Epithelial cell of proximal tubule (primary cell): ENCODE measurements at places on chromosomes 5 and 9.
A peak's percentile ranks its signal among the peaks of the same experiment; 100 is the strongest.

- no peak for DNase-seq
Observed at GRCh38 chr9:15121630-15122029, 185.4 kb downstream of the TTC39B start.

GRCh38 chr5:109901628-109901981 is 211.9 kb downstream of the MAN2A1 start:
- DNase-seq, result no peak

DNA sequence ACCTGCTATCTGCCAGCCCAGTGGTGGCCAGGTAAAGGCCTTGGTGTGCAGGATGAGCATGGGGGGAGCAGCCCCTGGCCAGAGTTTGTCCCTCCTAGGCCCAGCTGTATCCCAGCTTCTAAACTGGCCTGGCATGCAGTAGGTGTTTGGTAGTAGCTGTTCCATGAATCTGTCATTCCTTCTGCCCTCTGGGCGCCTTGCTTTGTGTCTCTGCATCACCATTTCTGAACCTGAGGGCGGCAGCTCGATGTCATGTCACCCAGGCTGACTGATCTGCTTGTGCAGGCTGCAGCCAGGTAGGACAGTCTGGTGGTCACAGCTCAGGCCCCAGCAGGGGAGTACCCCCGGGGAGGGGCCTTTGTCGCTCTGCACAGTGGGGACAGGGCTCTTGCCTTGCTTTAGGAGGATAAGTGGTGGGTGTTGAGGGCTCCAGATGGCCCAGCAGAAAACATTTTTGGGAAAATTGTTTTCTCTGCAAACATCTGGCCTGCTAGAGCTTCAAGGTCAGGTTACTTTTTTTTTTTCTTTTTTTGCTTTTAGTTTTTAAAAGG is 4.6 kb upstream of the SUSD3 start:
- no peak for DNase-seq

DNA sequence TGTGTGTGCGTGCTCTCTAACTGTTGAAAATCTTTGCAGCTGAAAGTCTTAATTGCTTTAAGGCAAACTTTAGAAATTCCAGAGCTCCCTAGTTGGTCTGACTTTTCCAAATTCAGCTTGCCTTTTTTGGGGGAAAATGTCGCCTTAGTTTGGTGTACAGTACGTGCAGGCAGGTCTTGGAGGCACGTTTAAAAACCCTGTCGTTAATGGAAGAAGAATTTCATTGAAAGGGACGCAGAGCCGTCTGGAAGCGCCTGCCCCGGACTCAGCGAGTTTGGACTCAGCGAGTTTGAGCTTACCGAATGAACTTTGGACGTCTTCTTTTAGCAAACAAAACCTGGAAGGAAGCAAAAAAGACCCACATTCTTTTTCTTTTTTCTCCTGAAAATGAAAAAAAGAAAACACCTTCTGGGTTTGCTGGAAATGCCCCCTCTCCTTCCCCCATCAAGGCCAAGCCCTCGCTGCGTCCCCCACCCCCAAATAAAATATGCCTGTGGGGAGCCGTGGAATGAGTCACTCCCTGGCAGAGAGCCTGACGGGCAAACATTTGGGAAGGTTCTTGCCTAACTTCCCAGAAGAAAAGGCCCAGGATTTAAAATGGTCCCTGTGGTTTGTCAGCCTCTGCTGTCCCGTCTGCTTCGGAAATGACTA is 1.5 kb downstream of the NEK6 start:
- DNase-seq, result peak; percentile 43

DNA sequence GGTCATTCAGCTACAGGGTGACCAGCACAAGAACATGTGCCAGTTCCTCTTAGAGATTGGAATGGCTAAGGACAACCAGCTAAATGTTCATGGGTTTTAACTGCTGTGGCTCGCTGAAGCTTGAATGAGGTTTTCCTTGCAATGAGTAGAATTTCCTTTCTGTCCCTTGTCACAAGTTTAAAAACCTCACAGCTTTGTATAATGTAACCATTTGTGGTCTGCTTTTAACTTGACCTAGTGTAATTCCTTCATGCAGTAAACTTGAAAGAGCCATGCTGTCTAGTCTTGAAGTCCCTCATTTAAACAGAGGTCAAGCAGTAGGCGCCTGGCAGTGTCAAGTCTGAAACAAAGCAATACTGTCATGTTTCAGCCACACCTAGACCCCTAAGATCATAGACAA is 181.3 kb upstream of the DMRT1 start:
- no peak for DNase-seq

DNA sequence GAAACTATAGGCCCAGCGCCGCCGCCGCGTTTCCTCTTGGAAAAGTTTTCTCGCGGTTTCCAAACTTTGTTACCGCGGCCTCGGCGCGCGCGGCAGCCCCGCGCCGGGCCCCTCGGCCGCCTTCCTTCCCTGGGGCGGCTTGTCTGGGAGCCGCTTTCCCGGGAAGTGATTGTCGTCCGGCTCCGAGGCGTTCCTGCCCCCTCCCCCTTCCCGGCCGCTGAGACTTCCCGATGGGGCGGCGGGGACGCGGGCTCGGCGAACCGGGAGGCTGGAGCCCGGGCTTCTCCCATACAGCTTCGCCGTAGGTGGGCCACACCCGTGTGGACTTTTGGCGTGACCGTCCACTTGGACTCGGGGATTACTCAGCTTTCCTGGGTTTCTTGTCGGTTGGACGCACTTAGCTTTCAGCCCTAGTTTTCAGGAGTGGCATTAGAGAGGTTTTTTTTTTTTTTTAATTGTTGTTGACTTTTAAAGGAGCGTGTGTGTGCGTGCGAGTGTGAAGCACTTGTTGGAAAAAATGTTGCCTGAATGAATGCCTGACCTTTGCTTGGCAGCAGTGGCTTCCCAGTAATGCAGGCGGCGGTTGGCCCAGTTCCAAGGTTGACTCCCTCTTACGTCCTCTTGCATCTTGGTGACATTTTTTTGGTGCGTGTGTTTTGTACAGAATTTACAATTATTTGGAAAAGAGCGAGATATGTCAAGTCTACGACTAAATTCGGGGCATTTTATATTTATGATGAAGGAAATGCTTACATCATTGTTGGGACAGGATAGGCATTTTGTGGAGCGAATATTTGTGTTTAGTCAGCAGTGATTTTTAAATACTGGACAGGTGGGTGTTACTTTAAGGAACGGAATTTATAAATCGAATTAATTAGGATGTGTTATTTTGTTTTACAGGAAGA is 821 bp downstream of the CTNNA1 start:
- peak; percentile 52 for DNase-seq

GRCh38 chr5:175387144-175387543 is 56.8 kb downstream of the DRD1 start:
- DNase-seq, result no peak

DNA sequence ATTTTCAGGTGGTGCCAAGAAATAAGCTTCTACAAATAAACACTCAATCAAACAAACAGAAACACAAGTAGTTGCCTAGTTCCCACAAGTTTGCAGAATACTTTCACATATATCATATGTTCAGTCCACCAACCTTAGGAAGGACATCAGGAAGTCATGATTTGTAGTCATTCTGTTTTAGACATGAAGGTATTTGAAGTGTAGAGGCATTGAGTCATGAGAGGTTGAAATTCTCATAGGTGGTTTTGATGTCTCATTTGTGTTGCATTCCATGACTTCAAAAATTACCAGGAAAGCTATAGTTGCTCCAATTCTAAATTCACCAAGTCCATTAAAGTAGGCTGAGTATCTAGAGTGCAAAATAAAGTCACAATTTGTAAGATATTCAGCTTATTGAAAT is 159.0 kb downstream of the KCTD16 start:
- DNase-seq, result no peak

DNA sequence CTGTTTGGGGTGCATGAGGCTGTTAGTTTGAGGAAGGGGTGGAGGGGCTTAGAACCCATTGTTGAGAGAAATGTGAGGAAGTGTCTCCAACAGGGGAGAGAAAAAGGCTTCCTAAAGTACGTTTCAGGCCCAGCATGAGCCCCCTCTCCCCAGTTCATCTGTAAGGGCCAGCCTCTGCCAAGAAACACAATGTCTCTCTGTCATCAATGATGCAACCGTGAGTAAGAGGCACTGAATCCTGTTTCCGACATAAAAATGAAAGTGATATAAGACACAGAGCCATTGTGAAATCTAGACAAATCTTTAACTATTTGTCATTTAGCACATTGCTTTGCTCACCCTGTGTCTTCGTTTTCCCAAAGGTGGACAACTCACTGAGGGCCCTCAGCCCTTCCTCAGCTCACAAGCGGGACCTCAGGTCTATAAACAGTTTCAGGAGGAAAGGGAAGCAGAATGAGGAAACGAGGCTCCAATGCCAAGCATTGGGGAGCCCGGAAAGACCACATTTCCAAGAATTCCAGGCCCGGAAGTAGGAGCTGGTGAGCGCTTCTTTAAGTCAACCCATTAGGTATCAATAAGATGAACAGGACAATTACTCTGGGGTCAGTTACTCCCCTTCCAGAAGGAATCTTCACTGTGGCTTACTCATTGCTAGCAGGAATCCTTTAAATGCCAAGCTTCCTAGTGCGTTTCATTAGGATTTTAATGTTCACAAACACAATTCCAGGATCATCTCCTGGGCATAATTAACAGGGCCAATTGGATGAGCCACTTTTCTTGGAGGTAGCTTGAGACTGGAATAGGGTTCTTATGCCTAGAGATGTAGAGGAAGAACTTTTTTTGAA is 59.0 kb upstream of the KLF4 start:
- DNase-seq, result peak; percentile 84

DNA sequence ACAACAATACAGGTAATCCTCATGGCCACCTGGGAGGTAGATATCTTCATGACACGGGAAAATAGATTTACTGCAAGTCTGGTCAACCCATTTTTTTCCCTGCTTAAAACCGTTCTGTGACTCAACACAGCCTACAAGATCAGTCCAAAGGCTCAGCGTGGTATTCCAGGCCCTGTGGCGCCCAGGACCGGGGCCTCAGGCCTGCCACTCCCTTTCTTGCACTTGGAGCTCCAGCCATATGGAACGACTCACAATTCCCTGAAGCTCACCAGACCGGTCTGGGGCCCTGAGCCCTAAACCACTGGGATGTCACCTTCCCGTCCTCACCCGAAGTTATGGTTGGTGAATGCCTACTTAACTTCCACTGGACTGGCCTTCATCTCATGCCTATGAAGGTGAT is 6.5 kb upstream of the MLANA start:
- DNase-seq, result no peak

GRCh38 chr5:111742177-111742994 is 14.6 kb downstream of the NREP start:
- DNase-seq, result no peak

- DNase-seq, result no peak
Observed at GRCh38 chr5:172446336-172447051, 7.8 kb downstream of the SH3PXD2B start.

DNA sequence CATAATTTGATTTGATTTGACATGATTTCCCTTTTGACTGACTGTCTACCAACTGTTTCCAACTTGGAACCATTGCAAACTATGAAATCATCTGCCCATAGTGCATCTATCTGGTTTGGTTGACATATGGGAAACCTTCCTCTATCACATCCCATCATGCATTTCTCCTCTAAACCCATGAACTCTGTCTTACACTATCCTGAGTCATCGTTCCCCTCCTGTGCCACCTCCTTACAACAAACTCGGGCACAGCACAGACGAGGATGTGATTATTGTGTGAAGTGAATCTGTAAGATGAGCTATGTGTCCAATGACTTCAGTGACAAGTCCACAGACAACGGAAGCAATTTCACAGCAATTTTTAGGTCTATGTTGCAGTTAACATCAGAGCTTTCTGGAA is 126.1 kb downstream of the NPR3 start:
- no peak for DNase-seq

DNA sequence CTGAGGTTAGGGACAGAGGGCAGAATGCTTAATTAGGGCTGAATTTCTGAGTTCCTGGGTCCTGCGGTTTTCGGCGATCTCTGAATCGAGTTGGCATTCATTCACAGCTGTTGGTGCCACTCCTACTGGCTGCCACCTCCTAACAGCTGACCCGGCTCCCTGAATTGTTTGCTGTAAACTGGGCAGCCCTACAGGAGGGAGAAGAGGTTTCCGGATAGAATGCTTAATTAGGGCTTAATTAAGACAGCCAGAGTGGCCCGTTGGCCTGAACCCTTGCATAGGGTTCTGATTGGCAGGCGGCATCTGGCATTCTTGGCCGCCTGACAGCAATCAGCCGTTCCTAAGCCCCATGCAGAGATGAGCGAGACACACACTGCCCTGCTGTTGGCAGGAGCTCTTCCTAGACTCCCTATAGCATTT is 25.7 kb downstream of the FRMPD1 start:
- DNase-seq, result no peak

- no peak for DNase-seq
Observed at GRCh38 chr9:34493972-34494535, 28.7 kb downstream of the ENHO start.
